ENCODE measurements at places on chromosomes 3 and 15.

GRCh38 chr3:126718561-126719445, 14.8 kb downstream of the CHCHD6 start:
- no peak for DNase-seq

DNA sequence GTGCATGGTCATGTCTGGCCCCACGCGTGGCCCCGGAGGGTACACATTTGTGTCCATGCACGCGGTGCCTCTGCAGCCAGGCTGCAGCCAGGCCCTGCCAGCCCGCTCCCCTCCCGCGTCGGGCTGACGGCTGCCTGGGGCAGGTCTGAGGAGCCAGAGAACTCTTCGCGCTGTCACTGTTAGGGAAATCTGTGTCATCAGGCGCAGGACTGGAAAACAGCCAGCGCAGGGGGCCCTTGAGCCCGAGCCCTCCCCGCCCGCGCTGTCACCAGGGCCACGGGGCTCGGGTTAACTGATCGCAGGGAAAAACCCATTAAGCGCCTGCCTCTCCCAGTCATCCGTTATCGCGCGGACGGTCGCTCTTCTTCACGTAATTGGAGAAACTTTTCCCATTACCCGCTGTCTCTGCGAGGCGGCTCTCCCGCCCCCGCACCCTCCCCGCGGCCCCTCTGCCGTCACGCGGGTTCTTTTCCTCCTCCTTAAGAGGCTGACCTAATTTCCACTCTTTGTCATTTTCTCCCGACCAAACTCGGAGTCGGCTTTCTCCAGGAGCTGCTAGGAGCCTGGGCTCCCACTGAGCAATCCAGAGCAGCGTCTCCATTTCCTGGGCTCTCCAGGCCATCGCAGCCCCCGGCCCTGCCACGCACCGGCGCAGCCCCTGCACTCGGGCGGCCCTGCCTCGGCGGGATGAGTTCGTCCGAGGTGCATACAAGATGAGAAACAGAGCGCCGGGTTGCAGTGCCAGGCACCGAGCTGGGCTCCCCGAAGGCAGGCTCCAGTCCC, 57.5 kb upstream of the PRR23E start:
- DNase-seq, result peak; percentile 67

GRCh38 chr3:48435774-48436476, 4.0 kb downstream of the CCDC51 start:
- peak; percentile 98 for DNase-seq

GRCh38 chr3:160061525-160061924, 72.9 kb downstream of the IL12A start:
- DNase-seq, result no peak

DNA sequence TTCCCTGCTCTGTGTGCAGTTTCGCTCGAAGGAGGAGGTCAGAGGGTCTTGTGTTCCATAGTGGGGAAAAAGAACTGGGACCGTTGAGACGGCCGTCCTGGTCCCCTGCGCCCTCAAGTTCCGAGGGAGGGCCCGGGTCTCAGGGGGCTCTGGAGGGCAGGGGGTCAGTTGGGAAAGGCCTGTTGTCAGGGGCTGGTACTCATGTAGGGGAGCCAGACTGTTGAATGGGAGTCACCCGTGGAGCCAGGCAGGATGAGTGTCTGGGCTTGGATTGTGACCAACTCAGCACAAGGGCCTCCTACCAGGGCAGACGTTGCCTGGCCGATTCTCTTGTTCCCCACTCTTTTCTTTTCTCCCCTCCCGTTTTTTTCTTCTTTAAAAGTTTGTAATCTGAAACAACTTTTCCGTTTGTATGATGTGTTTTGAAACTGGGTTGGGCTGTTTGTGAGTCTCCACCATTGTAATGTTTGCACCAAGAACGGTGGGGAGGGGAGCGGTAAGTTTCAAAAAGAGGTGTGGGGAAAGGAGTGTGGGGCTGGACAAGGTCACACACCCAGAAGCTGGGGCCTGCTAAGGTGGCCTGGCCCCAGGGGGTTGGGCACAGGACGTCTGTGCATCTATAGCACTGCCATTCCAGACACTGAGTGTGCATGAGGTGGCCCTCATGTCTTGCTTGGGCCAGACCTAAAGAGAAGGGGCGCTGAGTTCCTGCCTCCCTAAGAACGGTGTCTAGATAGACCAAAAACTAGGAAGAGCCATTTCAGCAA, 1.1 kb downstream of the CMTM7 start:
- no peak for DNase-seq

DNA sequence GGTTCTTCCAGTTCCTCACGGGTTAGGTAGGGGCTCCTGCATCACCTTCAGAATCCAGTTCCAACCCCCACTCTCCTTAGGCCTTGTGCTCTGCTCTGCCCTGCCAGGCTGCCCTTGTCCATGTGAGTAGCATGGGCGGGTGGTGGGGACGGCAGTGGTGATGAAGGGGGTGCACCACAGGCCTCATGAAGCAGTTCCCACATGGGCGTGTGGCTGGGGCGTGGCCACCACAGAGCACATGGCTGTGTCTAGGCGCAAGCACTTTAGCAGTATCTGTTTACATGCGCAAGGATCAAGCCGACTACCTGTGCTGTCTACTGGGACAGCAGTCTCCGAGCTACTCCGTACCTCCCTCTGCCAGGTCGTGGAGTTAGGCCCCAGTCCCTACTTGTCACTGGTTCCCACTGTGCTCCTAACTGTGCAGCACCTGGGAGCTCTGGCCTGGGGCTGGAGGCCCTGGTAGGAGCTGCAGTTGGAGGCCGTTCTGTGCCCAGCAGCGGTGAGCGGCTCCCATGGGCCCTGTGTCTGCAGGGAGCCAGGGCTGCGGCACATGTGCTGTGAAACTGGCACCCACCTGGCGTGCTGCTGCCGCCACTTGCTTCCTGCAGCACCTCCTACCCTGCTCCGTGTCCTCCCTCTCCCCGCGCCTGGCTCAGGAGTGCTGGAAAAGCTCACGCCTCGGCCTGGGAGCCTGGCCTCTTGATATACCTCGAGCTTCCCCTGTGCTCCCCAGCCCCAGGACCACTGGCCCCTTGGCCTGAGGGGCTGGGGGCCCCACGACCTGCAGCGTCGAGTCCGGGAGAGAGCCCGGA, 53.5 kb downstream of the PLXNA1 start:
- no peak for DNase-seq

GRCh38 chr15:73699249-73700040, 15.3 kb downstream of the CD276 start:
- peak; percentile 46 for DNase-seq

DNA sequence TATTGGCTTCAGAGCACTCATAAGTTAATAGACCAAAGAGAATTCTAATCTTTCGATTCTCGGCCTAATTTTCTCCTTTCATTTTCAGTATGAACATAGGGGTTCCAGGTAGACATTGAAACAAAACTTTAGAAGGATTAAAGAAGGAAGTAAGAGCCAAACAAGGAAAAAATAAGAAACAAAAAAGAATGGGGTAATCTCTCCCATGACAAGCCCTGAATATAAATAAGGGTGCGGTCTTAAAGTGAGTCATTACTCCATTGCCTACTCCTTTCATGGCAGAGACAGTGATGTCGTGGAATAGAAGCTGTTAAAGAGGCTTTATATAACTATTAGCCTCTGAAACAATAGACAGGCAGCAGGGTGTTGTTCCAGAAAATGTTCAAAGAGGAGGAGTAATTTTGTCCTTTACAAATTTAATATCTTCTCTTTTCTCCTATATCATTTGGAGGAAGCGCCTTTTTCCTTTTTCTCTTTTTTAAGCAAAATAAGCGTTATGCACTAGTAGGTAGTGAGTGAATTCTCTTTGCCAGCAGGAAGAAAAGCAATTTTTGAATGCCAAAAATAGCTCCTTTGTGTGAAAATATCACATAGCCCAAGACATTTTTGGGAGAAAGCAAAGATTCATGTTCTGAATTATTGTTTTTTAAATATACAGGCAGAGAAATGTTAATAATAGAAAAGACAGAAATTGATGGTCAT, 607.9 kb upstream of the KCNMB2 start:
- no peak for DNase-seq

- no peak for DNase-seq
Measured at GRCh38 chr3:105832644-105833043, 36.2 kb downstream of the CBLB start.

DNA sequence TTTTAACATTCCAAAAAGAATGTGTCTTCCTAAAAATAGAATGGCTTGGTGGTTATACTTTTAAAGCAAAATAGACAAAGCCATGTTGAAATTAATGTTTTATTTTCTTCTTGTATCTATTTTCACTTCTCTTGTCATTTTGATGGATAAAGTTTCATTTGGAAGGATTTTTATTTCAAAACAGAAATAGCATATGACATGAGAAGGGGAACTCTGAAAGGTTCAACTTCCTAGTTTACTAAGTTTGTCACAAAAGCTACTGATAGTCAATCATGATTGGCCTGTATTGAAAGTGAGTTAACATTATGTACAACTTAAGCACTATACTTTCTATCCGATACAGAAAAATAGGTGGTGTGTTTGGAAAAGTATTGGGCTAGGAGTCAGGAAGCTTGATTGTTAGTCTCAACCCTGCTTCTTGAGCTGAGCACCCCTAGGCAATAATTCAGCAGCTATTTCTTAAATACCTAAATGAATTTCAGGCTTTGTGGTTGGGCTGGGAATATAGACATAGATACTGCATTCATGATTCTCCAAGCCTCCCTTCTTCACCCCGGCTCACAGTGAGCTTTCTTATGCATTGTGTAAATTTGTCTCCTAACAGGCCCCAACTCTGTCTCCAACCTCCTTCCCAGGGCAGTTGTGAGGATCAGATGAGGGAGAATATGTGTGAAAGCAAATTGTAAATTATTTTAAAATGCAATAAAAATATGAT, 46.9 kb upstream of the CSPG4 start:
- no peak for DNase-seq

DNA sequence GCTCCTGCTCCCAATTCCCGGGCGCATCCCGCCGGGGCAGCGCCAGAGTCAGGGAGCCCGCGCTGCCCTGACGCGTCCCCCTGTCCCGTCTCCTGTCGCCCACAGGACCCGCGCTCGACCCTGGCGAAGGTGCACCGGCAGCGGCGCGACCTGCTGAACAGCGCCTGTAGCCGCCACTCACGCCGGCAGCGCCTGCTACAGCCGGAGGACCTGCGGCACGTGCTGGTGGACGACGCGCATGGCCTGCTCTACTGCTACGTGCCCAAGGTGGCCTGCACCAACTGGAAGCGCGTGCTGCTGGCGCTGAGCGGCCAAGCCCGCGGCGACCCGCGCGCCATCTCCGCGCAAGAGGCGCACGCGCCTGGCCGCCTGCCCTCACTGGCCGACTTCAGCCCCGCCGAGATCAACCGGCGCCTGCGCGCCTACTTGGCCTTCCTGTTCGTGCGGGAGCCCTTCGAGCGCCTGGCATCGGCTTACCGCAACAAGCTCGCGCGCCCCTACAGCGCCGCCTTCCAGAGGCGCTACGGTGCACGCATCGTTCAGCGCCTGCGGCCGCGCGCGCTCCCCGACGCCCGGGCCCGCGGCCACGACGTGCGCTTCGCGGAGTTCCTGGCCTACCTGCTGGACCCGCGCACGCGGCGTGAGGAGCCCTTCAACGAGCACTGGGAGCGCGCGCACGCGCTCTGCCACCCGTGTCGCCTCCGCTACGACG, 16.9 kb downstream of the C3orf22 start:
- peak; percentile 50 for DNase-seq

DNA sequence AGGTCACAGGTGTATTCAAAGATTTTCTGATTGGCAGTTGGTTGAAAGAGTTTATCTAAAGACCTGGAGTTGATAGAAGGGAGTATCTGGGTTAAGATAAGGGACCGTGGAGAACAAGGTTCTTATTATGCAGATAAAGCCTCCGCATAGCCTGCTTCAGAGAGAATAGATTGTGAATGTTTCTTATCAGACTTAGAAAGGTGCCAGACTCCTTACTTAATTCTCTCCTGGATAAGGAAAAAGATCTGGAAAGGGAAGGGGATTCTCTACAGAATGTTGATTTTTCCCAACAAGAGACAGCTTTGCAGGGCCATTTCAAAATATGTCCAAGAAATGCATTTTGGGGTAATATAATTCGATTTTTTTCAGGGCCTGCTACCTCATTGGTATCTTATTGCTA, 341.3 kb upstream of the RARB start:
- no peak for DNase-seq

GRCh38 chr3:111596328-111596727, 1.2 kb upstream of the ZBED2 start:
- no peak for DNase-seq

DNA sequence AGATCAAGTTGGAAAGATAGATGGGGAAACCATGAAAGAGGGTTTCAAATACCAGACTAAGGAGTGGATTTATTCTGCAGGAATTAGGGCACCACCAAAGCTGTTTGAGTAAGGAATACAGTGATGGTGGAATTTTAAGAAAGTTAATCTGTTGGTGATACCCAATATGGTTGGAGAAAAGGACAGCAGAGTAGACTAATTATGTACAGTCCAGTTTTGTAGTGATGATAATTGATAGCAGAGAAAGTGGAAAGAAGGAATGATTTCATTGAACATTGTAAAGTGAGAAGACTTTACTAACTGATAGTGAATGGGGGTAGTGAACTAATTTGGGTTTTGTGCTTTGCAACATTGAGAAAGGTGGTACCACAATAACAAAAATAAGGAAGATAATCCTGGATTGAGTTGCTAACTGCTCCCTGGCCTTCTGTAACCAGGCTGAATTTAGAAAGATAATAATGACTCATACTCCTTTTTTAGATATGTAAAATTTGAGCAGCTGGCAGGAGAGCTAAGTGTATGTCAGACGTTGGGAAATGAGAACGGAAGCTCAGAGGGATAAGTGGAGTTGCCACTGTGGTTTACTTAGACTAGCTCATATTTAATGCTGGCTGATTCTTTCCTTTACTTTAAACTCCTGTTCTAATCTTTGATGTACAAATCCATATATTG, 16.9 kb downstream of the TCAIM start:
- no peak for DNase-seq

- no peak for DNase-seq
Measured at GRCh38 chr3:104920512-104920911, 446.2 kb upstream of the ALCAM start.

GRCh38 chr15:82133251-82133650, 87.4 kb upstream of the MEX3B start:
- no peak for DNase-seq
